ENCODE measurements at places on chromosomes 13 and 19. TPM values are rescaled to one million over a fixed set of nuclear protein-coding genes. Genes with fewer than 3 reads are reported as not detected.

DNA sequence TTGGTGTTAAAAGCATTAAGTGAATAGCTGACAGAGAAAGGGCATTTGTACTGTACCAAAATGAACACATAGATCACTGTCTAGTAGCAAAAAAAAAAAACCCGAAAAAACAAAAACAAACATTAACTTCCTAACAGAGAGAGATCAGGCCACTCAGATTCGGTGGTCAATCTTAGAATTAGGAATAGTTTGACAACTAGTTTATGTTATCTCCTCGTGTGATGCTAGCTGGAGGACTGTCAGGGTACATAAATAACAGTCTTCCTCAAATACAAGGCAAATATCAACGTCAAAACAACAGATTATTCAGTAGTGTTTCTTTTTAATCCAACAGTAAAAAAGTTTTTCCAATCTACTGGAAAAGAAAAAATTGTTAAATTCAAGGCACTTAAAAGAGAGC lies 1.7 kb downstream of the ZMYM5 start:
- no peak for DNase-seq

The SBSN gene
- not detected for total RNA-seq

- peak; percentile 17 for DNase-seq
These were observed 40.9 kb downstream of the GNG7 start for GRCh38 chr19:2661615-2662014.

The ZNF534 gene
- total RNA-seq = not detected

GRCh38 chr13:36981156-36981743 lies 17.9 kb downstream of the ALG5 start:
- DNase-seq = no peak

The ZNF573 gene
- total RNA-seq = 7.8 TPM

- no peak for DNase-seq
These were observed 116.4 kb downstream of the AKAP11 start for GRCh38 chr13:42388326-42388725.

DNA sequence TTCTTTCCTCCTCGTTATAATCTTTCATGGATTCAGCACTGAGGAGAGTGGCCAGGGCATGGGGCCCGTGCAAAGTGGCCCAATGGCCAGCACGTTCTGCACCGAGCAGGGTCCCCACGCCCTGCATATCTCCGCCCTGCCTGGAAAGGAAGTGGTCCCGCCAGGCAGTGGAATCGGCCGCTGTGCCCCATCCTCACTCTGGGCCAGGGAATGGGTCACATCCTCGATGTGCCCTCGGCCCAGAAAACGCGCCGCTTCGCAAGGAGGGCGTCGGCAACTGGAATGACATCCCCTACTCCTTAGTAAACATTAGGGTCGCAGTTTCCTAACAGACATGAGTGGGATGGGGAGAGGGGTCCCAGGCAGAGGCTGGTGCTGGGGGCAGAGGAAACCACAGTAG lies 90.7 kb downstream of the ZNF254 start:
- DNase-seq = no peak

The PGLYRP1 gene
- not detected for total RNA-seq

GRCh38 chr19:2391118-2391725 lies 31.2 kb downstream of the TMPRSS9 start:
- peak; percentile 15 for DNase-seq

GRCh38 chr19:2540646-2541454 lies 64.9 kb downstream of the GADD45B start:
- no peak for DNase-seq

- DNase-seq = no peak
These were observed 64.1 kb downstream of the DOCK9 start for GRCh38 chr13:98913741-98914140.

The FGF14 gene
- total RNA-seq = not detected

- DNase-seq = peak; percentile 40
These were observed 62.3 kb downstream of the KCNC3 start for GRCh38 chr19:50266896-50267295.

The OR7C1 gene
- total RNA-seq = not detected

The SERPINE3 gene
- not detected for total RNA-seq

The RDH8 gene
- total RNA-seq = not detected

The FAM187B gene
- not detected for total RNA-seq

The ZNF146 gene
- total RNA-seq = 116 TPM

GRCh38 chr19:39788244-39788643 lies 9.6 kb downstream of the LEUTX start:
- no peak for DNase-seq

- DNase-seq = no peak
These were observed 53.9 kb downstream of the MCF2L start for GRCh38 chr13:113022745-113023574.

DNA sequence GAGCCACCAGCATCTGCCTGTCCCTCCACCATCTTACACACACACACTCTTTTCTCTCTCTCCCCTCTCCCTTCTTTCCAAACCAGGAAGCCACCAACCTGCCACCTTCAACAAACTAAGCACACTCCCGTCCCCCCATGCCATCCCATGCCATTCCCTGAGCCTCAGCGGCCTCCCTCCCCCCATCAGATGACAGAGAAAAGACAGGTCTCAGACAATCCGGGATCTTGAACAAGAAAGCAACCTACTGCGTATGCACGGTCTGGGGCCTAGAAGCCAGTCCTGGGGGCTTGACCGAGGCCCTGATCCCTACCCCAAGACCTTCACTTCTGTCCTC lies 19.4 kb downstream of the AKT2 start:
- DNase-seq = no peak
